ENCODE measurements at places on chromosomes 12 and 14.

- 0 out of 3 replicates have a peak, but pooled peaks have one; percentile 24 for ATAC-seq
Observed at GRCh38 chr14:94292872-94293577, at the start of gene SERPINA10. Gene SERPINA10, minus strand, starts transcription at chr14:94293268. Its CDS starts 2,675 bp downstream, at chr14:94290593.

DNA sequence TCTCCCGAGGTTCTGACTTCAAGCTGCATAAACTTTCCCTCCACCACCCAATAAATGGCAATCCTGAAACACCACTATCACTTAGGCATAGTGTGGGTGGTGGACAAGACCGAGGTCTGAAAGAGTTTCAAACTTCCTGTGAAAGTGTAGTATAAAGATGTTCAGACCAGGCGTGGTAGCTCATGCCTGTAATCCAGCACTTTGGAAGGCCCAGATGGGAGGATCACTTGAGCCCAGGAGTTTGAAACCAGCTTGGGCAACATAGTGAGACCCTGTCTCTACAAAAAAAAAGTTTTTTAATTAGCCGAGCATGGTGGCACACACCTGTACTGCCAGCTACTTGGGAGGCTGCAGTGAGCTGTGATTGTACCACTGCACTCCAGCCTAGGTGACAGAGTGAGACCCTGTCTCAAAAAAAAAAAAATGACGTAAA lies 61.9 kb downstream of the CCDC92 start:
- ATAC-seq: 0 out of 3 replicates have a peak, but pooled peaks have one; percentile 18

DNA sequence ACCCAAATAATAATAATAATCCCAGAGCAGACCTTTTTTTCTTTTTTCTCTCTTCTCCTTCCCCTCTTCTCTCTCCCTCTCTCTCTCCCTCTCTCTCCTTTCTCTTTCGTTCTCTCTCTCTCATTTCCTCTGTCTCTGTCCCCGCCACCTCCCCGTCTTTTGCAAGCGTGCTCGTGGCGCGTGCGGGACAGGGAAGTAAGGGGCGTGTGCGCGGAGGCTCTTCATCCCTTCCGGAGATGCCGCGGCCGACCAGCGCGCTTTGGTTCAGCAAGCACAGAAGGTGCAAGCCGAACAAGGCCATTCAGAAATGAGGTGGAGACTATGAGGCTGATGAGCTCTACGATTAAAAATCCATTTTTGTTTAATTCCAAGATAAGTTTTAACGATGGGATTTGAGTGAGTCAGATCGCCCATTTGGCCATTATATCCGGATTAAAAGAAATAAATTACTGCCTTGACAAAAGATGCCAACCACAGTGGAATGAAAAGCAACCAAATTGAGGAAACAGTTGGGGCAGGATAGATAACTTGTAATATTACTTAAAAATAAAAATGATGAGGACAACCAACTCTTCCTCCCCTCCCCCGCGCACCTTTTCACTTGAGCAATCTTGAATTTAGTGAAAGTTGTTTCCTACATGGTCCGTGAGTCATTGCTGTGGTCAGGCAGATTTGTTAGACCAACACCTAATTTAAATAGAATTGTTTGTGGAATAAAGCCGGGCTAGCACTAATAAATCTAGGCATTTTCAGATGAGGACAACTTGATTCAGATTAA lies 1.2 kb upstream of the AMIGO2 start:
- peak; percentile 3 for ATAC-seq

DNA sequence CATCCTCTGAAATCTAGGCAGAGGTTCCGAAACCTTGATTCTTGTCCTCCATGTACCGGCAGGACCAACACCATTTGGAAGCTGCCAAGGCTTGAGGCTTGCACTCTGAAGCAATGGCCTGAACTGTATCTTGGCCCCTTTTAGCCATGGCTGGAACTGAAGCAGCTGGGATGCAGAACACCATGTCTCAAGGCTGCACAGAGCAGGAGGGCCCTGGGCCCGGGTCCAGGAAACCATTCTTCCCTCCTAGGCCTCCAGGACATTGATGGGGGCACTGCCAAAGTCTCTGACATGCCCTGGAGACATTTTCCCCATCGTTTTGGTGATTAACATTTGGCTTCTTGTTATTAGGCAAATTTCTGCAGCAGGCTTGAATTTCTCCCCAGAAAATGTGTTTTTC lies 198.7 kb downstream of the EFCAB11 start:
- no peak for ATAC-seq

GRCh38 chr12:7937833-7938506 lies 2.0 kb upstream of the SLC2A3 start:
- peak; percentile 6 for ATAC-seq

DNA sequence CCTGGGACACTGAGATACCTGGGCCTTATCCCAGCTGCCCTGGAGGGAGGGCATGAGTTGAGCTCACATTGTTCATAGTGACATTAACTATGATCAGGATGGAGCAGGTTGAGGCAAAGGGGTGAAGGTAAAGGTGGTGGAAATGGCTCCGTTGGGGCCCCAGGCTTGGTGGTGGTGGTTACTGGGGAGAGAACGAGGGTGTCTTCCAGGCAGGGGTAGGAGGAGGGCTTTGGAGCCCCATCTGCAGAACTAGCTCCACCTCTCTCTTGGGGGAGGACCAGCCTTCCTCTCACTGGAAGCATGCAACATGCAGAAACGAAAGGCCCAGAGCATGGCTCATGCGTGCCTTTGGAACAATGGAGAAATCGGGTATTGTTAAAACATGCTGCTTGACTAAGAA lies 217.0 kb downstream of the SLC41A2 start:
- no peak for ATAC-seq

GRCh38 chr14:104100171-104101085 lies 14.9 kb downstream of the ASPG start:
- ATAC-seq: no peak

All from SK-N-SH treated with all-trans-retinoic acid at 6 μM for 48 hours (cell line).